Posterior cingulate gyrus (tissue), 11 donors: ENCODE measurements at places on chromosomes 13 and 19.

DNA sequence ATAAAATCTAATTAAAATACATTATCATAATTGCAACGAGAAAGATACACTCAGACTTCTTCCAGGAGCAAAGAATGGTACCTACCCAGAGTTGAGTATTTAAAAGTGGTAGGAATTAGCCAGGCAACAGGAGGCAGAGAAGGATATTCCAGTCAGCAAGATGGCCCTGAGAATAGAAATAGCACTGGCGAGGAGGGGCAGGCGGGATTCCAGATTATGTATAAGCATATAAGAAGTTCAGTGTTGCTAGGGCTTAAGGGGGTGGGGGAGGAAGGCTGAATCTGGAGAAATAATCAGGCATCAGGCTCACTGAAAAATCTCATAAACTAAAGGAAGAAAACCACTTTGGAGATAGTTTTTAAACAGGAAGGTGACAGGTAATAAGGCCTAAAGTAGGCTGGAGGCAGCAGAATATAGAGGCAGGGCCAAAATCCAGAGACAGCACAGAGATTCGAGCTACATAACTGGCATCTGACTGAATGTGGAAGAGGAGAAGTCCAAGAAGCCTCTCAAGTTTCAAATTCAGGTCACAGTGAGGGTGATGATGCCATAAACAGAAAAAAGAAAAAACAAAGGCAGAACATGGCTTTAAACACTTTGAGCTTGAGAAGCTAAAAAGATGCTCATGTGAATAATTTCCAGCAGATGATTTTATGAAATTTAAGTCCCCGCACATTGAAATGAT, 7.5 kb downstream of the KPNA3 start:
- DNase-seq, result no peak

GRCh38 chr13:39415008-39415802, 187.8 kb downstream of the LHFPL6 start:
- DNase-seq, result peak; percentile 42

- no peak for DNase-seq
Observed at GRCh38 chr19:30411714-30412113, 39.5 kb downstream of the ZNF536 start.

GRCh38 chr19:24033963-24034342, 53.0 kb upstream of the ZNF254 start:
- DNase-seq, result no peak

- no peak for DNase-seq
Observed at GRCh38 chr19:16911046-16911445, 22.2 kb downstream of the F2RL3 start.

GRCh38 chr13:21034603-21035191, 26.7 kb downstream of the LATS2 start:
- no peak for DNase-seq

GRCh38 chr19:6423499-6424194, 964 bp downstream of the KHSRP start:
- no peak for DNase-seq

- peak; percentile 81 for DNase-seq
Observed at GRCh38 chr13:98447881-98448641, 128.8 kb downstream of the STK24 start.

DNA sequence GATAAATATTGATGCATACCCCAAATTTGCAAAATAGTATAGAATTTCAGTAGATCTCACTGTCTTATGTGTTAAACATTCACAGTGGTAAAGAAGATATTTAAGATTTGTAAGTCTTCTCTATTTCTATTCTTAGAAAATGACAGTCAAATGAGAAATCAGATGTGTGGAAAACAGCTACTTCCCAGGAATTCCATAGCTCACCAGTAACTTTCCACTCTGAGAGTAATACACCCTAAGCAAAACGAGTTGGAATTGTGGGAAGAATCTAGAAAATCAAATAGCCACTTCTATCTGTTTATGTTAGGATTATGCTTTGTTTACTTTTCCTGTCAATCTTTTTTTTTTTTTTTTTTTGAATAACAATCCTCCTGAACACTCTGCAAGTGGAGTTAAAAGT, 69.1 kb downstream of the FLT1 start:
- DNase-seq, result no peak

DNA sequence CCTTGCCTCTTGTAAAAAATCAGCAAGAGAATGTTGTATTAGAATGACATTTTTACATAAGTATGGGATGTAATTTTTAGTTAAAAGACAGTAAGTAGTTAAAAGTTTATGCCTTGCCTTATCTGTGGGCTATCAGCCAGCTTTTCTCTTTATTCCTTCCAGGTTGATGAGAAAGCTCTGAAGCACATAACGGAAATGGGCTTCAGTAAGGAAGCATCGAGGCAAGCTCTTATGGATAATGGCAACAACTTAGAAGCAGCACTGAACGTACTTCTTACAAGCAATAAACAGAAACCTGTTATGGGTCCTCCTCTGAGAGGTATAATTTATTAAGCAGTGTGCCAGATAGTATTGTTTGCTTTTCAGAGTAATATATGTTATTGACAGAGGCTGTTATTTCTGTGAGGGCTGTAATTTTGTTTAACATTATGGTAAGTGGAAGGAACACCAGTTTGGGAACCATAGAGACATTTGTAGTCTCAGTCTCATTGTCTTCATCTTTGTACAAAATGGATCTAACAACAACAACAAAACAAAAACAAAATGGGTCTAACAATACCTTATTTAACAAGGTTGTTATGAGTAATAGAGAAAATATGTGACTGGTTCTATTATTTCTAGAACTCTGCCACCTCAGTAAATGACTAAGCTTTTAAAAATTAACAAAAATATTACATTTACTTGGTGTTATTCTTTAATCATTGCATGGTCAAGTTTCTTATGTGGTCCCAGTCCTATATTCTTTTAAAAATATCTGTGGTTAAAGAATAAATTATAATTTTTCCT, 112.8 kb downstream of the TDRD3 start:
- DNase-seq, result no peak

- DNase-seq, result no peak
Observed at GRCh38 chr13:109698779-109699178, 87.6 kb downstream of the IRS2 start.

DNA sequence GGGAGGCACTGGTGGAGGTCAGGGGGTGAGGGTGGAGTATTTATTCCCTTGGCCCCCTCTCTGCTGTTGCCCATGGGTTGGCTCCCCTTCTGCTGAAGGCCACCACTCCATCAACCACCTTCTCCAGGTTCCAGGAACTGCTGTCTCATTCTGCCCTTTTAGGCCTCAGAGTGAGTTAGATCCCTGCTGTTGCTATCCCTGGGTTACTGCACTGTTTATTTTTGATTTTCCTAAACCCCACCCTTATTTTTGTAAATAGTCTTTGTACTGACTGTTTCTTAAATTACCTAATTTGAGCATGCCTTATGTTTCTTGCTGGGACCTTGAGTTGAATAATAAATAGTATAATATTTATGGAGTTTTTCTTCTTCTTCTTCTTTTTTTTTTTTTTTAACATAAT, 132.8 kb downstream of the RGCC start:
- no peak for DNase-seq

DNA sequence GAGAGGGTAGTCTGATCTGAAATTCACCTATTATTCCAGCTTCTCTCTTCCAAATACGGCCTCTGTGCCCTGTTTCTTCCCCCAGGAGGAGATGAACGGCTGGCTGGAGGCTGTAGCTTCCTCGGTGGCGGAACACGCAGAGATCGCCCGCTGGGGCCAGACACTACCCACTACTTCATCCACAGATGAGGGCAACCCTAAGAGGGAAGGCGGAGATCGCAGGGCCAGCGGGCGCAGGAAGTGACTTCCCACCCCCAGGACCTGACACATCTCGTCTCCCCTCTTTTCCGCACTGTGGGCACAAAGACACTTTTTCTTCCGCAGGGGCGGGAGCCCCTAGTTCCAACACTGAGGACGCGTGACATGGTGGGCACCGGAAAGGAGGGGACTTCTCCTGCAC, 1.3 kb upstream of the SHKBP1 start:
- no peak for DNase-seq

- DNase-seq, result no peak
Observed at GRCh38 chr19:16340092-16340491, 15.5 kb downstream of the KLF2 start.

- DNase-seq, result no peak
Observed at GRCh38 chr13:39670445-39670844, 15.0 kb downstream of the COG6 start.

DNA sequence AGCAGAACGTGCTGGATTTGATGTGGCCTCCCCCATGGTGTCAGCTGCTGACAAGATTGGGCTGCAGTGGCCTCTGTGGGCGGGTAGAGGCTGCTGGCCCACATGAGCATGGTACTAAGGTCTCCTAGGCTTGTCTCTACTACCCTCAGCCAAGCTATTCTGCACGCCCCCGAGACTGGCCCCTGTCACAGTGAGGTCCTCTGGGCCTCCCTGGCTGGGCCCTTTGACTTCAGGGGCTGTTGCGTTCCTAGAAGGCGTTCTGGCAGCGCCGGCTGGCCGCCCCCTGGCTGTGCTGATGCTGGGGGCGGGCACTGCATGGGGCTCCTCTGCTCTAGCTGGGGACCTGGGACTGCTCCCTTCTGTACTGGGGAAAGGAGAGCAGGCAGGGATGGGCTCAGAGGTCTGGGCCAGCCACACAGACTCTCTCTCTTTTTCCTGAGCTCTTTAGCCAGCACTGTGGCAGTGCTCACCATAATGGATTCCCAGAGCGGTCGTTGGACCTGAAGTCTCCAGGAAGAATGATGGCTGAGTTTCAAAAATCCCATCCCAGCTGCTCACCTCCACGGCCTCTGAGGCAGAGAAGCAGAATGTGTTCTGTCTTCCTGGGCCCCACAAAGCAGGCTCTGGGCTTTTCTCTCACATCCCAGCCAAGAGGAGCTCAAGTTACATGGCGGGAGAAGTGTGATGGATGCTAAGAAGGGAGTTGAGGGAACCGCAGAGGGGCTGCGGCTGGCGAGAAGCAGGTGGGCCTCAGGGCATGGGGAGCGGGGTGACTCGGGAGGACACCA, 32.3 kb downstream of the TSSK6 start:
- DNase-seq, result no peak

DNA sequence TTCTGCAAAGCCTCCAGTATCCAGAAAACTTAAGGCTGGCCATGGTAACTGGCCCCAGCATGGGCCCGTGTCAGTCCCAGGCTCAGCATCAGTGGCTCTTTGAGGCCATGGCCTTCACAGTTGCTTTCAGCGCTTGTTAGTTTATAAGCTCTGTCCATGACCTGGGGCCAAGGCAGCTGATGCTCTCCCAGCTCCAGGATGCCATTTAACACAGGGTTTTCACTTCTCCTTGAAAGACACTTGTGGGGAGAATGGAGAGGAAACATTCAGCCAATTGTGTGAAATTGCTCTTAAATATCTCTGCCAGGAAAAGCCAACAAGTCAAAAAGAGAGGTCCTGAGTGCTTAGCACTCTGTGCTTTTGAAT, 321.3 kb downstream of the FOXO1 start:
- no peak for DNase-seq

GRCh38 chr19:14347999-14348889, 33.0 kb upstream of the ADGRE5 start:
- peak; percentile 94 for DNase-seq

GRCh38 chr13:106484537-106485193, 50.8 kb downstream of the EFNB2 start:
- no peak for DNase-seq

- no peak for DNase-seq
Observed at GRCh38 chr13:113596321-113597200, 12.0 kb downstream of the TFDP1 start.

DNA sequence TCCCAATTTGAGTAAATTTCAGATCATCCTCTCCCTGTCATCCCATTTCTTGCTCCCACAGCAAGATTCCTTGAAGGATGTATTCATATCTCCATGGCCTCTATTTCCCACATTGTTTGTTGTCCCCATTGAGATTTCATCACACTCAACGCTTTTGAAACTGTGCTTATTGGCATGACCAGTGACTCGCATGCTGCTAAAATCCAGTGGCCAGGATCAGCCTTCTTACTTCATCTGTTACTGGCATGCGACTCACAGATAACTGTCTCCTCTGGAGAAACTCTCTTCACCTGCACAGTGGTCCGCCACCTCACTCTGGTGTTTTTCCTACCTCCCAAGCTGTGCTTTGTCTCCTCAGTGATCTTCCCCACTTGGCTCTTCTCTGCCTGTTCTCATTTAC, 95.8 kb downstream of the WASF3 start:
- DNase-seq, result no peak

GRCh38 chr19:7912144-7912696, 2.4 kb upstream of the TGFBR3L start:
- DNase-seq, result no peak
